ENCODE measurements at places on chromosomes 7 and 10. TPM values are rescaled to one million over a fixed set of nuclear protein-coding genes. Genes with fewer than 3 reads are reported as not detected.

DNA sequence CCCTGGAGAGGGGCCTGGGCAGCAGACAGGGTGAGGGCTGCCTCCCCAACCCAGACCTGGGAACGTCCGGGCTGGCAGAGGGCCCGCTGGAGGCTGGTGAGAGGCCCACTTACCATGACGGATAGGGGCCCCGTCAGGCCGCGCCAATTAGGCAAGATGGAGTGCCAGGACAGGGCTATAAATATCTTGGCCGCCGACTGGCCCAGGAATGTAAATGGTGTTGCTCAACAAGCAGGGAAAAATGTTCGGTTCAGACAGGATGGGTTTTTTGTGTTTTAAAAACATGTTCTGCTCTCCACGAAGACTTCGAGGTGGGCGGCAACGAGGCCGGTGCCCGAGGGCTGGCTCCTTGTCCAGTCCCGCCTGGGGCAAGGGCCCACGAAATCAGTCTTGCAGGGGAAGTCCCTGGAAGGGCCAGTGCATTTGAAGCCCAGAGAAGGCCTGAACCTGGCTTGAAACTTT is 35.8 kb upstream of the ELN start:
- H3K27ac ChIP-seq, result no peak overlapping the region
- H3K36me3 ChIP-seq, result peaks cover 5% of the 10 kb centered on the region
- peaks cover 2% of the 10 kb centered on the region for H3K4me1 ChIP-seq
- no peak overlapping the region for H3K4me3 ChIP-seq
- peaks cover 9% of the 10 kb centered on the region for H3K27me3 ChIP-seq

DNA sequence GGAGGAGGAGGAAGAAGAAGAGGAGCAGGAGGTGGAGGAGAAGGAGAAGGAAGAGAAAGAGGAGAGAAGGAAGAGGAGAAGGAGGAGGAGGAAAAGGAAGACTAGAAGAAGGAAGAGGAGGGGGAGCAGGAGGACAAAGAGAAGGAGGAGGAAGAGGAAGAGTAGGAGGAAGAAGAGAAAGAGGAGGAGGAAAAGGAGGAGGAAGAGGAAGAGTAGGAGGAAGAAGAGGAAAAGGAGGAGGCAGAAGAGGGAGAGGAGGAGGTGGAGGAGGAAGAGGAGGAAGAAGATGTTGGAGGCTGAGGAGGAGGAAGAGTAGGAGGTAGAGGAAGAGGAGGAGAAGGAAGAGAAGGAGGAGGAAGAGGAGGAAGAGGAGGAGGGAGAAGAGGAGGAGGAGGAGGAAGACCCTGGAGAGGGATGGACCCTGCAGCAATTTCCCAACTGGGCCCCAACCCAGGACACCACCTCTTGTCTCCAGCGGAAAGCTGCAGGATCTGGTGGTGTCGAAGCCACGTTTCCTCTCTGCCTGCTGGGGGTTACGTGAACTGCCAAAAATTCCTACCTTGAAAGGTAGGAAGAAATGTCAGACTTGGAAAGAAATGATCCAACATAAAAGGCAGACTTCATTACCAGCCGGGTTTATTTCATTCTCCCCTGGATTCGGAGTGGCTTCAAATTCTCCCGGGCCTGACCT is 38.9 kb downstream of the COL26A1 start:
- H3K27ac ChIP-seq, result no peak overlapping the region
- H3K27me3 ChIP-seq, result peaks cover 50% of the 10 kb centered on the region
- H3K4me1 ChIP-seq, result peaks cover 9% of the 10 kb centered on the region
- peaks cover 4% of the 10 kb centered on the region for H3K36me3 ChIP-seq
- no peak for DNase-seq

DNA sequence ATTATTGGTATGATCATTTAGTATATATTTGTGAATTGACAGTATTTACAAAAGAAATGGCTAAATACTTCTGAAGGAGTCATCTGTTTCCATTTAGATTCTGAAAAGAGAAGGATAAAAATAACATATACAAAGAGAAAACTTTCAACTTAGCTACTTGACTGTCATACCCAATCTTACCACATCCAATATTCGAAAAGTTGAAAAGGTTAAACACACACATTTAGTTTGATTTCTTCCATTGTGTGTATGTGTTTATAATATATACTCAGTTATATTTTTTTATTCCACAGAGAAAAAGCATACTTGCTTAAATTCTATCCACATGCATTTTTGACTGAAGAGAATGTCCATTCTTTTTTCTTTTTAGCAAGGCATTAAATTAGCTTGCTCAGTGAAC is 470.7 kb downstream of the TFEC start:
- H3K27ac ChIP-seq, result no peak overlapping the region
- H3K36me3 ChIP-seq, result no peaks in the 10 kb centered on the region
- H3K27me3 ChIP-seq, result peaks cover 12% of the 10 kb centered on the region
- no peak for DNase-seq
- H3K4me1 ChIP-seq, result no peaks in the 10 kb centered on the region

GRCh38 chr7:51236470-51237132 is 80.0 kb downstream of the COBL start:
- H3K36me3 ChIP-seq, result no peaks in the 10 kb centered on the region
- no peak overlapping the region for H3K27ac ChIP-seq
- no peak for DNase-seq
- no peaks in the 10 kb centered on the region for H3K27me3 ChIP-seq
- peaks cover 11% of the 10 kb centered on the region for H3K4me1 ChIP-seq

DNA sequence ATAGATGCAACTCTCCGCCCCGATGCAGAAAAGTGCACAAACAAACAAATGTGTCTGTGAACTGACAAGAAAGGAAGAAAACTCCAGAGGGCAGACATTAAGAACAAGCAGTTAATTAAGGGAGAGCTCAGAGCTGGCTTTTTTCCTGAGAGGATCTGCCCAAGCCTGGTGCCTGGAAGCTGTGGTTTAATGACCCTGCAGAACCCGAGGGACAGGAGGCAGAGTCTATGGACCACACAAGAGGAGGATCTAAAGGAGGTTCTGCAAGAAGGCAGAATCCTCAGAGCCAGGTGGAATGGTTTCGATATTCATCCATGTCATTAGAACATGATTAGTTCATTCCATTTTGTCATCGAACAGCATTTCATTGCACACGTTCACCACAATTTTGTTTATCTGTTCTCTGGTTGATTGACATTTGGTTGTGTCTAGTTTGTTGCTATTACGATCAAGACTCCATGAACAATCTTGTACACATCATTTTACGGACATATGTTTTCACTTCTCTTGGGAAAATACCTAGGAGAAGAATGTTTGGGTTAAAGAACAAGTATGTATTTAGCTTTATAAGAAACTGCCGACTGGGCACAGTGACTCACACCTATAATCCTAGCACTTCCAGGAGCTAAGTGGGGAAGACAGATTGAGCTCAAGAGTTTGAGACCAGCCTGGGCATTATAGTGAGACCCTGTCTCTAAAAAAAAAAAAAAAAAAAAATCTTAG is 560.2 kb downstream of the CALN1 start:
- no peaks in the 10 kb centered on the region for H3K27me3 ChIP-seq
- H3K36me3 ChIP-seq, result no peaks in the 10 kb centered on the region
- H3K4me3 ChIP-seq, result no peak overlapping the region
- H3K4me1 ChIP-seq, result no peaks in the 10 kb centered on the region
- H3K27ac ChIP-seq, result no peak overlapping the region

GRCh38 chr7:56105508-56105907 is 768 bp downstream of the CHCHD2 start:
- DNase-seq, result peak; percentile 16
- peak overlapping the region; percentile 97 for H3K4me3 ChIP-seq
- H3K4me1 ChIP-seq, result peaks cover 15% of the 10 kb centered on the region
- no peaks in the 10 kb centered on the region for H3K27me3 ChIP-seq
- peak overlapping the region; percentile 94 for H3K27ac ChIP-seq
- no peaks in the 10 kb centered on the region for H3K36me3 ChIP-seq

DNA sequence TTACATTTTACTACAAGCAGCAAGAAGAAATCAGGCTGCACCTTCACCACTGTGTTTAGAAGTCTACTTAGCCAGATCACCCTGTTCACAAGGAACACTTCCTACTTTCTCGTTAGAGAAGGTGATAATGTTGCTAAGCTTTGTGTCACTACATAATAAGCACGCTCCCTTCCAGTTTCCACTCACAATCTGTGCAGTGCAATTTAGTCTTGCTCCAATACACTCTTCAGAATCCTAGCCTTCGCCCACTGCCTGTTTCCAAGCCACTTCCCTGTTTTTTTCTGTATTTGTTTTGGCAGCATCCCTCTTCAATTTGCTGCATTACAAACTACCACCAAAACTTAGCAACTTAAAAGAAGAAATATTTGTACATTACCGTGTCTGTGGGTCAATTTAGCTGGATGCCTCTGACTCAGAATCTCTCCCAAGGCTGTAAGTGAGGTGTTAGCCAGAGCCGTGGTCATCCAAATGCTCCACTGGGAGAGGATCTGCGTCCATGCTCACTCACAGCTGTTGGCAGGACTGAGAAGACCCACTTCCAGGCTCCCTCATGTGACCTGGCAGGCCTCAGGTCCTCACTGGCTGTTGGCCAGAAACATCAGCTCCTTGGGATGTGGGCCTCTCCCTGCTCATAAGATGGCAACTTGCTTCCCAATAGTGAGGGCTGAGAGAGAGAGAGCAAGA is 110.4 kb downstream of the PON1 start:
- DNase-seq, result no peak
- H3K4me3 ChIP-seq, result no peak overlapping the region
- H3K4me1 ChIP-seq, result no peaks in the 10 kb centered on the region

The ABCB4 gene
- 0.23 TPM for total RNA-seq

The USP54 gene
- 3.6 TPM for total RNA-seq

The GJD4 gene
- 0.22 TPM for total RNA-seq

The AOAH gene
- total RNA-seq, result 2.6 TPM

The CALCR gene
- total RNA-seq, result not detected
